ENCODE measurements at places on chromosomes 5 and 9.
A peak's percentile ranks its signal among the peaks of the same experiment; 100 is the strongest.

- peak; percentile 1 for DNase-seq
Measured at GRCh38 chr9:25964239-25964638, 286.0 kb upstream of the TUSC1 start.

GRCh38 chr5:5350101-5350500 is 72.4 kb upstream of the ICE1 start:
- no peak for DNase-seq

GRCh38 chr5:53063176-53063575 is 46.4 kb downstream of the MOCS2 start:
- no peak for DNase-seq

- DNase-seq = no peak
Measured at GRCh38 chr9:70061776-70062175, 18.1 kb downstream of the MAMDC2 start.

DNA sequence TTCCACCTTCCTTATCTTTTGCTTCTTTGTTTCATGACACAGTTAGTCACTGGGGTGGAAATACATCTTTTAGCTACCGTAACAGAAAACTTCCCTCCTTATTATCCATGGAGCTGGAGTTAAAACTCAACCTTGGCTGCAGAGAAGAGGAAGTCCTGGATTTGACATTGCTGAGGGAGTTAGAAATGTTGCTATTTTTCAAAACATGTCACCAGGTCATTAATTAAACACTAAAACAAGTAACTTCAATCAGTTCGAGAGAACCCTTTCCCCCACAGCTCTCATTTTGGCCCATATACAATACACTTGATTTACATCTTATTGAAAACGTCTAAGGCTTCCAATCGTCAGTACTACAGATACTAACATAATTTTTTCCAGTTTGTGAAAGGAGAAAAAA is 237.9 kb upstream of the CD180 start:
- no peak for DNase-seq

DNA sequence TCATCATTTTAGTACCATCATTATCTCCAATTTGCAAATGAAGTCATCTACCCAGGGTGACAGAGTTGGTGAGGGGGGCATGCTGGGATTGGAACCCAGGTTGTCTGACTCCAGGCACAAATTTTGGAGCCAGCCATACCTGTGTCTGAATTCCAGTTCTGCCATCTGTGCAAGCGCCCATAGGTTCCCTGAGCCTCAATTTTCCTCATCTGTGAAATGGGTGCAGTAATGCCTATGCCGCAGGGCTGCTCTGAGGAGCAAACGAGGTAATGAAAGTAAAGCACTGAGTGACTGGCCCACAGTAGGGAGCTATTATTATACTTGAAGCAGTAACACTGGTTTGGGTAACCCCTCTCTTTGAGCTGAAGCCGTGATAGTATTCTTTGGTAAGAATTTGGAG is 49.6 kb downstream of the SH3PXD2B start:
- no peak for DNase-seq

DNA sequence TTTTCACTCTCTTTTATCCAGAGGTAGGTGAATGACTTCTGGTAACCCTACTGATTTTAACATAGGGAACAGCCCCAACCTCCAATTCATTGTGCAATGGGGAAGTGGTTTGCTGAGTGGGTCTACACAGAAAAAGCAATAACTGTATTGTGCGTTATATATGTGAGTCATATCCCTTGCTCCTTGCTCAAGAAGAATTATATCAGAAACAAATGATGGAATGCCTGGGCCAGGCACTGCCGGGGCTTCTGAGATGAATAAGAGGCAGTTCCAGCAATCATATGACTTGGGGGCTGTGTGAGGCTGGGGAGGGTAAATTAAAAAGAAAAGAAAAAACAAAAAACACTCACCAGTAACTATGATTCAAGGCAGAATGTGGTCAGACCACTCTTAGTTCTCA is 79.2 kb upstream of the ABCA1 start:
- DNase-seq = no peak

- no peak for DNase-seq
Measured at GRCh38 chr5:127471211-127471610, 46.2 kb upstream of the PRRC1 start.

DNA sequence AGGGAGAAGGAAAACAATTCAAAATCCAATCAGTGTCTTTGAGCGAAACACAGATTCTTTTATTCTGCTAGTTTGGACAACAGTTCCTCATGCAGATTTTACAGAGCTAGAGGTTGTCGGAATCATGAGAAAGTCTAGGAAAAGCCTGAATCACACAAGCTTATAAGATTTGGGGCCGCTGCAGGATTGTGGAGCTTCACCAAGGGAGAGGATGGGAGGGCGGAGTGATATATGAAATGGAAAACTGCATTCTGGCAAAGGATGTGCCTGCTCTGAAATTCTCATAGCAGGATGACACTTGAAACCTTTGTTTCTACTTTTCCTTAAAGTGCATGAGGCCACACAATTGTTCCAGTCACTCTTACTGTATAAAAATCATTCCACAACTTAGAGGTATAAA is 134.3 kb downstream of the OR2K2 start:
- DNase-seq = no peak

DNA sequence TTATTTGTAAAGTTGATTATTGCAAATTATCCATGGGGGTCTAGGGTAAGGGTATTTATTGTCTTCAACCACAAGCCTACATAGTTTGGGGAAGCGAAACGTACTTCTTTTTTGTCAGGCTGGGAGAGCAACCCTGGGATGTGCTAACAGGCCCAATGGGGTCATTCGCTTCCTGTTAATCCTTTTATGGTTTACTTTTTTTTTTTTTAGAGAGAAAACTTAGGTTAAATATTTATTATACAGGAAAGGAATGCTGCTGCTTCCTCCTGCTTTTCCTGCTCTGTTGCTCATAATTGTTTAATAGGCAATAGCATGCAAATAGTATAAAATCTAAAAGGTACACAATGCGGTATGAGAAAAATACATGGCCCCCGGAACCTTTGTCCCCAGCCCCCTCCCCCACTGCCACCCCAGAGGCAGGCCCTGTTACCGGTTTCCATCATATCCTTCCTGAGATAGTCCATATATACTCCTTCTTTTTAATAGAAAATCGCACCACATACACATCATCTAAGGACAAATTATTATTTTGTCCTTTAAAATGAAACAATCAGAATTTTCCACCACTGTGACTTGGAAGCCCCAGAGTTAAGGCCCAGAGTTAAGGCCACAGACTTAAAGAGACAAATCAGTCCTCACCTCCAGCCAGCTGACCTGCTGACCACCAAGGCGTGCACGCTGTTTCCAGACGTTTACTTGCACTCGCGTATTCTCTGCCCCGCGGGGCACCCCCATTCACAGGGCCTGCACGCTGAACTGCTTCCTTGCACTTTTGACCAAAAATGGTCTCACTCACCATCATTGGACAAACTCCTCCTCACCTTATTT is 83.9 kb downstream of the NDFIP1 start:
- no peak for DNase-seq

DNA sequence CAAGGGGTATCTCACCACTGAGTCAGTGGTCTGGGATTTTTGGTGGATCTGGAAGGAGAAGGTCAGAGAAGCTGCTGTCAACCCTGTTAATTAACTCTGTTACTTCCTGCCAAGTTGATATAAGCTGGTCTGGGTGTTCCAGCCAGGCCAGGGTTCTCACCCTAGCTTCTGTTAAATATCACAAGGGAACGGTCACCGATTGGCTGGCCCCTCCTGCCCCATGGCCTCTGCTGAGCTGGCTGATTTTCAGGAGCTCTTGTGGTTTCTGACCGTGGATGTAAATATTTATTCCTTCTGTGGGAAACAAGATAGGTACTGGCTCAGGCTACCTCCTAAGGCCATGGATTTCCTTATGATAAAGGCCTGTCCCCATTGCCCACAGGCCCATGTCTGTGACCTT is 1.0 kb downstream of the ADAMTS13 start:
- DNase-seq = no peak

DNA sequence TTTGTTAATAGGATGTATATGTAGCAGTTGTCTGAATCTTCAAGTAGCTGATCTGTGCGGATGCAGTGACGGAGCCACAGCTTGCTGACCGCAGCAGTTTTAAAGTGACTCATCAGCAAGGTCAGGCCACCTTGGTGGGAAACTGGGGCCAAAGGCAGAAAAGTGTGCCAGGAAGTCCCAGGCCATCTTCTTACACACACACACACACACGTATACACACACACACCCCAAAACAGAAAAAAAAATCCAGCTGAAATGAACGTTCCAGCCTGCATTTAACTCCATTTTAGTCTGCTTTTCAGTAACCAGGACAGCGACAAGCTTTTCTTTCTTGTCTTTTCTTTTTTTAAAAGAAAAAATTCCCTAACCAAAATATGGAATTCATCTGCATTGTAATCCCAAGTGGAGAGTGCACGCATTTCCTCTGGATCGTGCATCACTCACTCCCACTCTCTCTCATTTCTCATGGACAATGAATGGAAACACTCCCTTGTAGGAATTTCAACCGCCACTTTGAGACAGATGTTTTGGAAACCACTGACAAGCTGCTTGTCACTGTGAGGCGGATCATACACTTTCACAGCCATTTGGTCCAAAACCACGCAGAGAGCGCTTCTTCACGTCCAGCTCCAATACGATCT is 103.9 kb downstream of the LHFPL2 start:
- no peak for DNase-seq

- DNase-seq = no peak
Measured at GRCh38 chr5:149671544-149671943, 58.6 kb upstream of the PPARGC1B start.

Measured in NCI-H187 (cell line).